Occipital lobe (tissue), 3 donors: ENCODE measurements at places on chromosomes 5 and 9.
A peak's percentile ranks its signal among the peaks of the same experiment; 100 is the strongest.

DNA sequence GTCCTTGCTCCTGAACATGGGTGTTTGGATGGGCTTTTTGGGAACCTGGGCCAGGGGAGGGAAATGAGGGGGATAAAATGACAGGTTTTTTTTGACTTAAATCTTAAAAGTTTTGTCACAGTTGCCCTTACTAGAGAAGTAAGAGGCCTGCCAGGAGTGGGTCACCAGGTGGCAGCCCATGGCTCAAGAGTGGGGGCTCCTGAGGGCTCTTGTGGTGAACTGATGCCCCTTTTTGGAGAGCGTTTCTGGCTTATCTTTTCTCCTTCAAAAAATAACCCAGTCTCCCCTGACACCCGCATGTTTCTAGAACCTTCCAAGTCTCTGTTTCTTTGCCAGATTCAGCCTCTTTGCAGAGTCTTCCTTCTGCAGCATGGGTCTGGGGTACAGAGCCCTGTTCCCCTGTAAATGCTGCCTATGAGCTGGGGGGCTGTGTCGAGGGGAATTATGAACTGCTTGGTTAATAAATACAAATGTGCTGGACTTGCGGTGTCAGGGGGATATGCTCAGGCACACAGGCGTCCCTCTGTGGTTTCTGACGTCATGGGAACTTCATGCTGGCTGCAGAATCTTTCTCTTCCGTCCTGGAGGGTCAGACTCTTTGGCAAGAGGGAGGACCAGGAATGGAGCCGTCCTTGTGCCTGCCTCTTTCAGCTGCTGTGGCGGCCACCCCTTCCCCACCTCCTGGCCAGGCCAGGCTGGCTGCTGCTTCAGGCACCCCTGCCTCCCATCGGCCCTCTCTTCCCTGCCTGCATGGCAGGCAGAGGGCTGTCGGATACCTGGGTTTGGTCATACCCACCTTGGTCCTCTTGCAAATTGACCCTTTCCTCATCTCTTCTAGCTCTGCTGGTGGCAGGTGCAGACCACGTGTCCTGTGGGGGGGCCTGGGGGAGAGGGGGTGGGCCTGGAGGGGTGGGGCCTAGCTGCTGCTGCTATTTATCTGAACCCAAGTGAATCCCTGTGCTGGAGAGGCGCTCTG lies 30.1 kb downstream of the PTPA start:
- peak; percentile 30 for DNase-seq

DNA sequence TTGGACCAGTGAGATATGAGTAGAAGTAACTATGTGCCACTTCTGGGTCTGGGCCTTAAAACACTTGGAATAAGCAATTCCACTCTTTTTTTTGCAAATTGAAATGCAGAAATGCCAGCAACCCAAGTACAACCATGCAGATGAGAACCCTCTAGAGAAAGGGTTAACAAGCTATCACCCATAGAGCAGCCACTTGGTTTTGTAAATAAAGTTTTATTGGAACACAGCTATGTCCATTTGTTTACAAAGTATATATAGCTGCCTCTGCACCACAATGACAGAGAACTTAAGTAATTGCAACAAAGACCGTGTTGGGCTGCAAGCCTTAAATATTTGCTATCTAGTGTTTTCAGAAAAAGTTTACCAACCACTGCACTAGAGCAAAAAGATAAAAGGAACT lies 9.8 kb upstream of the TARS1 start:
- no peak for DNase-seq

GRCh38 chr5:139863855-139864558 lies 68.4 kb downstream of the PSD2 start:
- peak; percentile 41 for DNase-seq

DNA sequence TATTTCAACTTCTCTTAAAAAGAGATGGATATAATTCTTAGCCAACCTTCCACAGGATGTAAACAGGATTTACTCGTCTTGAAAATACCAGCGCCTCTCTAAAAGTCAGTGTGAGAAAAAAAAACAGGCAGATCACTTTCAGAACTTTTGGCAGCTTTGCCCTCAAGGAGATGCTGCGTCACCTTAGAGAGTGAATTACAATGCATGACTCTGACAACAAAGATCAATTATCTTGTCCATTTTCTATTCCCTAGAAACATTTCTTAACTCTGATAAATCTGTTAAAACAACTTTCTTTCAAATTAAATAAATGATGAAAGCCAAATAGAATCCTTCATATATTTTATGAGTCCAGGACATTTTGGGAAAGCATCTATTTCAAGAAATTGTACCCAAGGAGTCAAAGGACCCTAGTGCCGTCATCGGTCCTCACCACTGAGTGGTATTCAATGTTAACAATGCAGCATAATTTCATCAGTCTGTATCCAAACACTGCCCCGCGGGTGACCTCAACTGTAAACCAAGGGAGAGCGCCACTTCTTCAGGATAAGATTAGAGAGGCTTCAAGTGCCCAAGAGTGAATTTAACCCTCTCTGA lies 536.0 kb downstream of the PDE4D start:
- DNase-seq: no peak

GRCh38 chr9:86903734-86904085 lies 43.6 kb downstream of the GAS1 start:
- no peak for DNase-seq

GRCh38 chr9:127567730-127568617 lies 44.1 kb upstream of the STXBP1 start:
- no peak for DNase-seq

DNA sequence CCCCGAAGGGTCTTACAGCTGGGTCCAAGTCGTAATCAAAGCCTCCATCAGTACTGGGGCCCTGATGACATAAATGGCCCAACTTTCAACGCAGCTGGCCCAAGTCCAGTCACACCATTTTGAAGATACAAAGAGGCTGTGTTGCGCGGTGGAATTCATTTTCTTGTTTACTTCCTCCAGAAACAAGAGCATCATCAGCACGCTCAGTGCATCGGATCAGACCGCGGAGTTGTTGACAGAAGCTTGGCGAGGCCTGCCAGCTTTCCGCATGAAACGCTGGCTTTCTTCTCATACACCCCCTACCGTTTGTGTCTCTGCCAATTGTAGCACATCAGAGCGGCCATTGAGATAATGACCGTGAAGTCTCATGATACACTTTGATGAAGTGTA lies 101.7 kb upstream of the SPATA31D4 start:
- peak; percentile 83 for DNase-seq

DNA sequence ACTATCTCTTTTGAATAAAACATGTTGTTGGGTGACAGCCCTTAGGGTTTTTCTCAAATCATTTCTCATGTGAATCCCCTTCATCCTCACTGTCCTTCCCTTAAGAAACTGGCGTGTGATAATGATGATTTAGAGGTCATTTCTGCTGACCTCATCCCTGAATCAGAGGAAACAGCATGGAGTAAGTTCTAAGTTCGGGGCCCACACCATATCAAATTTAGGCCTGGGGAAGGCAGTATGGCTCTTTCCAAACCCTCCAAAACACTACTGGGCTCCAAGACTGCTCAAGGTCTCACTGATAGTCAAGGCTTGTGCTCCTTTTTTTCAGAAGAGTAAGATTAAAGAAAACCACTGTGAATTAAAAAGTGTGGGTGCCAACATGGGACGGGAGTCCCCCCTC lies 872 bp upstream of the SMIM3 start:
- no peak for DNase-seq

- DNase-seq: no peak
Measured at GRCh38 chr5:29642601-29643000, 1550.9 kb upstream of the CDH6 start.

GRCh38 chr9:660227-660626 lies 181.3 kb upstream of the DMRT1 start:
- DNase-seq: no peak

DNA sequence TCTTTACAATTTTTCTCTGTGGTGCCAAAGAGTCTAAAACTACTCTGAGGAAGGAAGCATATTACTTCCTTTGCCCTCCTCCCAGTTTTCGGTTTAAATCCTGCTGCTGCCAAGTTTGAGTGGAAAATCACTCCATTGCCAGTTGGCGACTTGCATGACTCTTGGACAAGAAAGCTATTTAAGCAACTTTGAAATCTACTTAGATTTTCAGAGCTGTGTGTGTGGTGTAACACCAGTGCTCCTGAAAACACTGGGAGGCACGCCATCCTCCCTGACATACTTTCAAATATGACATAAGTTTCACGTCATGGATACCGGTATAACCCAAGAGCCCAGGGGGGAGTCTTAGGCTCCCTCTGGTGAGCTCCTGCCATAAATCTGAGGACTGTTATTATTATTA lies 83.5 kb upstream of the RIOK2 start:
- no peak for DNase-seq

- no peak for DNase-seq
Measured at GRCh38 chr9:297104-297972, 82.7 kb downstream of the DOCK8 start.

DNA sequence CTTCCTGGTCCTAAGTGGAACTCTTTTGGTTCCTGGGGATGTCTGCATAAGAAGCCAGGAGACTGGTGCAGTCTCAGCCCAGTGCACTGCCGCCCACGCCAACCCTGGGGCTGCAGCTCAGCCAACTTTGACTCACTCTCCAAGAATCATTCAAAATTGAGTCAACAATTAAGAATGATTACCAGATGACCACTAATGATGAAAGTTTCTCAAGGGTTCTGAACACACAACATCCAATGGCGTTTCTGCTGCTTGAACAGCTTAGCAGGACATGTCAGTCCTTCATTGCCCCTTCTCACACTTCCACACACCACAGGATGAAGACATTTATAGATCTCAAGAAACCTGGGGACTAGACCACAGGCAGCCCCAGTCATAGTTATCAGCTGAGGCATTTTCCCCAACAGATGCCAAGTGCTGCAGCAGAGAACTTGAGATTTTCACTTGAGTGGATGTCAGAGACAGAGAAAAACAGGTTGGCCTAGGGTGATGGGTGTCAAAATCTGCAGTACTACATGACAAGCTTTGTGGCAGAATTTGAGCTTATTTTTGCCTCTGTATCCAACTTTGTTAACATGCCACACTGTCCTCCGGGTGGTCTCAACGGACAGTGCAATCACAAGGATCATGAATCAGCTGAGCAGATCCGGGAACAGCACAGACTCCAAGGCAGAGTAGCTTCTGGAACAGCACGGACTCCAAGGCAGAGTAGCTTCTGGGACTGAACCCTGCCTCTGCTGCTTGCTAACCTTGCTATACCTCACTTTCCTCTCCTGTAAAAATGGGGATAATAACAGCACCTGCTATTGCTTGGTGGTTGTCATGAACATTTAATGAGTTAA lies 356.1 kb downstream of the SPOCK1 start:
- DNase-seq: no peak

- DNase-seq: no peak
Measured at GRCh38 chr5:919356-920000, 26.8 kb downstream of the TRIP13 start.

DNA sequence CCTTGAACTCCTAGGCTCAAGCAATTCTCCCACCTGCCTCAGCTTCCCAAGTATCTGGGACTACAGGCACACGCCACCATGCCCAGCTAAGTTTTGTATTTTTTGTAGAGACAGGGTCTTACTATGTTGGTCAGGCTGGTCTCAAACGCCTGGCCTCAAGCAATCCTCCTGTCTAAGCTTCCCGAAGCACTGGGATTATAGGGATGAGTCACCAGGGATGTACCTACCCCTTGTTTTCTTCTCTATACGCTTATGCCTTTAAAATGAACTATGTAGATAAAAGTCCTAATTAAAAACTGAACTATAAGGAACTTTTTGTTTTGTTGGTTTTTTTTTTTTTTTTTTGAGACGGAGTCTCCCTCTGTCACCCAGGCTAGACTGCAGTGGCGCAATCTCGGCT lies 25.8 kb downstream of the UIMC1 start:
- no peak for DNase-seq

DNA sequence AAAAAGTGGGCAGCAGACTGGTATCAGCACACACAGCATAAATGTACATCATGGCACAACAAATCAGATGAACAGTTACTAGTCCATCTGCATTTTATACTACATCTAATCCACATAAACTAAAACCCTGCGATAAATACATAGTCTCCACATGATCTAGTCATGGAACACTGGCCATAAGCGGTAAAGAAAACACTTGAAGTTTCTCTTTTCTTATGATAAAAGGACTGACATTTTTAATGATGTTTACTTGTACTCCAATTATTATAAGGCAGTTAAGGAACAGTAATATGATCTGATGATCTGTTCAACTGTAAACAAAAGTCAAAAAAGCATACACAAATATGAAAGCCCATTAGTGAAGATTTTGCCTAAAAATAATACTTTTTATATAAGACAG lies 112.5 kb downstream of the MPDZ start:
- no peak for DNase-seq

- no peak for DNase-seq
Measured at GRCh38 chr9:137748311-137748710, 129.3 kb upstream of the CACNA1B start.

GRCh38 chr9:21677834-21678233 lies 124.6 kb upstream of the MTAP start:
- DNase-seq: no peak

DNA sequence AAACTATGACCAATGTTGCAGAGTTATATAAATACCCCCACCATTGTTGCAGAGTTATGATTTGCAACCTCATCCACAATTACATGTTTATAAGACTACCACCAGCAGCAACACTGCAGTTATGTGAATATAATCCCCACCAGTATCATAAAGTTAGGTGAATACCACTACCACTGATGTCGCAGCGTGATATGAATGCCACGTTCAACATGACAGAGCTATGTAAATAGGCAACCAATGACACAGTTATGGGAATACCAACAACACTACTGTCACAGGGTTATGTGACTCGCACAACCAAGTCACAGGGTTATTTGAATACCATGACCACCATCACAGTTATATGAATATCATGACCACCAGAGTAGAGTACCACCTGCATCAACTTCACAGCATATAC lies 63.9 kb downstream of the SHC3 start:
- no peak for DNase-seq

DNA sequence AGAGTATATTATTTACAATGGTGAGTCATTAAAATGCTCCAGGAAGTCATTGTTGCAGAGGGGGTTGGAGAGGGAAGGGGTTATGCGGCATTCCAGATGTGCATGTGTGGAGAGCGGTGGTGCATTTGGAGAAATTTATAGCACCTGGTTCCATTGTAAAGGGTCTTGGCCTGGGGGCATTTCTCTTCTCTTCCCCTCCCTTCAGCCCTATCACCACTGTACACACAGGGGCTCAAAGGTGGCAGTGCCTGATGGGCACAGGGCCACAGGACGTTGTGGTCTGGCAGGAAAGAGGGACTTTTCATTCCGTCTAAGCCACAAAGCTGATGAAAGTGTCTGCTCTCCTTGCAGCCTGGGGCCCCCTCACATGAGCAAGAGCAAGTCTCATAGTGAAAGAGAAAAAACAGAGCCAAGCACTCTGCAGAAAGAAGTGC lies 442.4 kb upstream of the ZNF462 start:
- no peak for DNase-seq

GRCh38 chr9:77534376-77535057 lies 113.6 kb downstream of the GNA14 start:
- no peak for DNase-seq

DNA sequence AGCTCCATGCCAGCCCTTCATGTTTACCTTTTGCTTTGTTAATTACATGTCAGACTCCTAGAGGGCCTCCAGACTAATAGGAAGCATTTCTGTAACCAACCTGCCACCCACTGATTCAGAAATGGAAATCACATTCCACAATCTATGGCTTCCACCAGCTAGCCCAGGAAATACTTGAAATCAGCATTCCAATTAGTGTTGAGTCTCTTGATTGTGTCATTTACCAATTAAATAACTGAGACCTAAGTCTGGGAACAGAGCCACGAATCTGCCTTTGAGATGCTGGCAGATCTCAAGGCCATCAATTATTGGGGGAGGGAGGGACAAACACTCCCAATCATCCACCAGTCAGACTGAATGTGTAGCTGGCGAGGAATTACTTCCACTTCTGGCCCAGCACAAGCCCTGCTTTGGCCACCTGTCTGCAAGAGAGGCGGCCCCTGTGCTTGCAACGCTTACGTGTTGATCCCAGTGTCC lies 27.4 kb upstream of the SAP30L start:
- DNase-seq: no peak
